T47D (cell line): ENCODE measurements at places on chromosomes 2 and 18.

DNA sequence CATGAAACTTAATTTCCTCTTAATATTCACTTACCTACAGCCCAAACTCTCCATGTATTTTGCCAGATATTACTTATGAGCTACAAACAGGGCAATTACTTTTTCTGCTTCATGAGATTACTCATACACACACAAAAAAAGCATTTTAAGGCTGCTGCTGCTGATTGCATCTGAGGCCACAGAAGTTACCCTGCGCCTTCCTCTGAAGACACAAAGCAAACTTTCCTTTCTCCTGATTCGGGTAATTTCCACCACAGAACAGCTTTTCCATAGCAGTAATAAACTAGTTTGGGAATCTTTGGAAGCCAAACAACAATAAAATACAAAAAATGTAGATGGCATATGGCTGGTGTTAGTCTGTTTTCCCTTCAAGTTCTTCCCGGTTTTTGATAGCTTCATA, 6.2 kb downstream of the TTC32 start:
- DNase-seq: no peak

GRCh38 chr18:44411976-44412375, 268.7 kb upstream of the SETBP1 start:
- DNase-seq: peak; percentile 1

DNA sequence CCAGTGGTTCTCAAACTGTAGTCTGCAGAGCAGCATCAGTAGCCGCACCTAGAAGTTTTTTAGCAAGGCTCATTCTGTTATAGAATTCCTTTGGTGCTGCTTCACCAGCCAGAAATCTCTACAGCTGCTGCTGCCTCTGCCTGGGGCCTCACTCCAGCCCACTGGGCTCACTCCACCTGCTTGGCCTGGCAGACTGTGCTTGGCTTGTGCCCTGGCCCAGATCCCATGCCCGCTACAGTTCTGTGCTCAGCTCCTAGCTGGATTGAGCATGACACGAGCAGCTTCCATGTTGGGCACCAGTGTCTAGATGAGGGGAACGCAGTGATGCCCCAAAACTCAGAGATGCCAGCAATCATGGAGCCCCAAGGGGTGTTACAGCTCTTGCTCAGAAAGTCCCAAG, 22.6 kb downstream of the MAPK4 start:
- DNase-seq: no peak

DNA sequence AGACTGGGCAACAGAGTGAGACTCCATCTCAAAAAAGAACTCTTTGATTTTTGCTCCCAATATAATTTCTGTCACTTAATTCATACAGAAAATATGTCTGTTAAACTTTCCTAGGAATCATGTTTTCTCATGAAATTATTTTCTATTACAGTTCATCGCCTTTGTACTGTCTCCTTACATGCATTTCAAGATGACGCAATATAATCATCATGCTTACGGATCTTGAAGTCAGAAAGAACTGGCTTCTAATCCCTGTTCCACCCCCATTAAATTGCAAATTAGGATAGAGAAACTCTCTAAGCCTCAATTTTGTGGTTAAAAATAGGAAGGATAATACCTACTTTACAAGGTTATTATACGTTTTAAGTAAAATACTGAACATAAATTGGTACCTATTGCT, 467.6 kb upstream of the SMIM21 start:
- no peak for DNase-seq

- DNase-seq: peak; percentile 26
These were observed 52.8 kb downstream of the CLASP1 start for GRCh38 chr2:121596221-121597080.

GRCh38 chr18:12606592-12607315, 51.2 kb downstream of the SPIRE1 start:
- peak; percentile 42 for DNase-seq

- DNase-seq: no peak
These were observed 119.9 kb upstream of the SALL3 start for GRCh38 chr18:78859686-78860085.

- DNase-seq: no peak
These were observed 25.0 kb downstream of the PTPN2 start for GRCh38 chr18:12858991-12859390.

DNA sequence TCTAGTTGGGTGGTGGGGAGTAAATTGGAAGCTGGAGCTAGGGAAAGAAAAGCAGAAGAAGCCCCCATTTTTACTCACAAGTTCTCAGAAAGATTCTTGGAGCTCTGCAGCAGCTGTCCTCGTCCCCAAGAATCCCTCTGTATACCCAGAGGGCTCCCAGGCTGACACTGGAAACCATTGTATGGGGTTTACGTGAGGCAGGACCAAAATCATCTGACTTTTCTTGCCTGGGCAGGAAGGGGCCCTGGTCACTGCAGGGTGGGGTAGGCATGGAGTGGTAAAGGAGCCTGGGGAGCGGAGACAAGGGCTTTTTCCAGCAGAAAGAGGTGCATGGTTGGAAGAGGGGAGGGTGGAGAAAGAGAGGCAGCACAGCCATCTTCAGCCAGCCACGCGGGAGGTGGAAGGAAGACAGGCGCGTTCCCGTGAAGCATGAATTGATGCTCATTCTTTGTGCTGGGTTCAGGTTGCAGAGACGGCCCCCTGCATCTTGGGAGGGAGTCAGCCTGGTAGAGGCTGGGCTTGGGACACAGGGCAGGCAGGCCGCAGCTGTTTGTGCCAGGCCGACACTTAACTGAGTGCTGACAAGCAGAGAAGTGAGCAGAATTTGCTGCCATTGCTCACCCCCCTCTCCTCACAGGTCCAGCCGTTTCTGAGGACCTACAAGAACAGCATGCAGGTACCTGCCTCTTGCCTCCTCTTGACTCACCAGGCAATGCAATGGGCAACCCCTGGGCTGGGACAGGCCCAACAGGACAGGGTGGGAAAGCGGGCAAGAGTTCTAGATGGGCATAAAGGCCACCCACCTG, 94.8 kb downstream of the PLB1 start:
- DNase-seq: no peak

GRCh38 chr2:109525836-109526235, 87.9 kb downstream of the SEPTIN10 start:
- DNase-seq: no peak
